ENCODE measurements at places on chromosomes 1 and 21. TPM values are rescaled to one million over a fixed set of nuclear protein-coding genes. Genes with fewer than 3 reads are reported as not detected.

GRCh38 chr1:161962091-161962887 is 61.4 kb downstream of the OLFML2B start:
- DNase-seq = no peak
- peaks cover 11% of the 10 kb centered on the region for H3K36me3 ChIP-seq
- peak overlapping the region; percentile 71 for H3K27ac ChIP-seq
- peak overlapping the region; percentile 4 for H3K4me3 ChIP-seq
- peaks cover 26% of the 10 kb centered on the region for H3K4me1 ChIP-seq

DNA sequence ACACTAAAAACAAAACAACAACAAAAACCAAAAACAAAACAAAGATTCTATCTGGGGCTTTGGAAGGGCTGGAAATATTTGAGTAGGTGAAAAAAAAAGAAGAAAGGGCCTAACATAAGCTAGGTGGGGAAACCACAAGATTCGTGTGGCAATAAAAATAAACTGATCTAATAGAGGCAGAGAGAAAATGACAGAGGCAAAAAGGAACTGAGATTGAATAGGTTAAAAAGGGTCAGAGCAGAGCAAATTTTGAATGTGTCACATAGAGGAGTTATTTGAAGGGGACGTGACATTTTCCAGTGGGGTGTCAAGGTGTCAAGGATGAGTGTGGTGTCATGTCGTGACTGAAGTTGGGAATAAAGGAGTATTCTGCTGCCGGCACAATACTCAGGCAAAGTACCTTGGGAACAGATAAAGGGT is 65.2 kb upstream of the RALGPS2 start:
- no peak overlapping the region for H3K4me3 ChIP-seq
- H3K27me3 ChIP-seq = no peaks in the 10 kb centered on the region
- H3K36me3 ChIP-seq = no peaks in the 10 kb centered on the region
- no peak for DNase-seq
- peaks cover 24% of the 10 kb centered on the region for H3K4me1 ChIP-seq

SLC35F3 gene
- not detected for total RNA-seq

DNA sequence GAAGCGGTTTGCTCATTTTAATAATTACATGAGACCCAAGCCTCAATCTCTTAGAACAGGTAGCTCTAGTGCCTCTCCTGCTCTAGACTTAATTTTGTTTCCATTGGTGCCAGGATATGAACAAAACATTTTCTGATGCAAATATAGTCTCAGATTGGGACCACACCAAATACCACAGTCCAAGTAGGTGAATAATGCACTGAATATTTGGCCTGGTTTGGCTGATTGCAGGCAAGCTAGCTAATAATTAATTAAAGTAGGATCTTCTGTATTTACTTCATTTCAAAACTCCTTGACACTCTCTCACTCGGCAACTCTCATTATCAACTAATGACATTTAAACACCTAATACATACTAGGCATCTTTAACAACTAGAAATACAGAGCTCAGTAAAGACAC is 219.6 kb downstream of the LTN1 start:
- no peak overlapping the region for H3K4me3 ChIP-seq
- H3K27ac ChIP-seq = no peak overlapping the region
- no peak for DNase-seq

DNA sequence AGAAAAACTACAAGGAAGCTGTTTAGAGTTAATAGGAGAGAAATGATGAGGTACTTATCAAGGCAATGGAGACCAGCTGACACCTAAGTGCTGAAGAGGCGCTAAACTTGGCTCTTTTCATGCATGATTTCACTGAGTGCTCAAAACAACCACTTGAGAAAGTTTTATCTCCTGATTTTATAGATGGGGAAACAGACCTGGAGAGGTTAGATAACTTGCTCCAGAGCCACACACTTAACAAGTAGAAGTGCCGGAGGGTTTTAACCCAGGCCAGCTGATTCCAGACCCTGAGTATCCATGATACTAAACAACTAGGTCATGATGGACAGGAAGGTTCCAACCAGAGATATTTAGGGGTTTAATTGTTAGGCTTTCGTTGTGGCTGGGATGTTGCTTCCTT is 25.9 kb downstream of the UBE2U start:
- no peaks in the 10 kb centered on the region for H3K4me1 ChIP-seq
- no peak overlapping the region for H3K4me3 ChIP-seq
- H3K27ac ChIP-seq = no peak overlapping the region
- no peaks in the 10 kb centered on the region for H3K27me3 ChIP-seq
- H3K36me3 ChIP-seq = no peaks in the 10 kb centered on the region

CYP4Z1 gene
- not detected for total RNA-seq

LEFTY2 gene
- total RNA-seq = not detected

DNA sequence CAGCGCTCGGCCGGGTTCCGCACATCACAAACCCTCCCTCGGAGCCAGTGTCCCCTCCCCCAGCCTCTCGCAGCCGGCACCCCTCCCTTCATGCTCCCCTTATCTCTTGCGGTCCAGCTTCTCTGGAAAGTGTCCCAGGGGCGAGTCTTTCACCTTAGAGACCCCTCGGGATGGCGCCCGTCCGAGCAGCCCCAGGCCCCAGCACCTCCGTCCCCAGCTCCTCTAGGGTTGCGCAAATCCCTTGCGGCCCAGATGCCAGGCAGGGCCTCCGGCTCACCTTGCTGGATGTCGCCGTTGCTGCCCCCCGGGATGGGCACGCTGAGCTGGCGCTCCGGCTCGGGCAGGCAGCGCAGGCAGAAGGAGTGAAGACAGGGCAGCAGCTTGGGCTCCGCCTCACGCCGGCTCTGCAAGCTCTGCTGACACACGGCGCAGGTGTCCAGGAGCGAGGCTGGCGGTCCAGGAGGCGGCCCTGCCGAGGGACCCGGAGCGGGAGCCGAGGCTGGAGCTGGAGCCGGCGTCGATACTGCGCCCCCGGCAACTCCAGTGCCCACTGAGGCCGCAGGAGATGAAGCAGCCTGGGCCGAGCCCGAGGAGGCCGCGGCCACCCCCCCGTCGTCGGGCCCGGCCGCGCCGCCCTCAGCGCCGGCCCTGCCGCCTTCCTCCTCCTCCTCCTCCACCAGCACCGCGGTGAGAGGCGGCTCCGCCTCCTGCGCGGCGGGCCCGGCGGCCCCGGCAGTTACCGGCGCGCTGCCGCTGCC is 550 bp downstream of the TRIM33 start:
- peak overlapping the region; percentile 97 for H3K4me3 ChIP-seq
- peak overlapping the region; percentile 99 for H3K27ac ChIP-seq
- peaks cover 56% of the 10 kb centered on the region for H3K4me1 ChIP-seq
- no peaks in the 10 kb centered on the region for H3K27me3 ChIP-seq
- H3K36me3 ChIP-seq = peaks cover 17% of the 10 kb centered on the region

MKNK1 gene
- 161 TPM for total RNA-seq

DNA sequence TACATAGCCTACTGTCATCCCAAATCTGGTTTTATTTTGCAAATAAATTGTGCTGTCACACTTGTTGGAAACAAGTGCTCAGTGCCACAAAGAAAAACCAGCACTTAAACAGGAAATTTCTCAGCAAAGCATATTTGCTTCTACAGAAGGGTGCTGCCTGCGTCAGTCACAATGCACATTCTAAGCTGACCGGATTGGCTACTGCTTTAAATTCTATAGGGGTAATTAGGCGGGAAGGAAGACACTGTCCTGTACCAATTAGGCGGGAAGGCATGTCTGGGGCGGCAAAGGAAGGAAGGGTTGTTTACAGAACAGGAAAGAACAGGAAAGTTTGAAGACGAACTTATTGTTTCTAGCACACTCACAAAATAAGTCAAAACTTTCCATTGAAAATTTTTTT is 2.8 kb downstream of the IFI16 start:
- H3K36me3 ChIP-seq = peaks cover 7% of the 10 kb centered on the region
- peak; percentile 76 for DNase-seq
- H3K27me3 ChIP-seq = no peaks in the 10 kb centered on the region
- peaks cover 51% of the 10 kb centered on the region for H3K4me1 ChIP-seq

GRCh38 chr1:148315071-148315811 is 163.2 kb upstream of the NBPF11 start:
- H3K36me3 ChIP-seq = no peaks in the 10 kb centered on the region
- DNase-seq = no peak
- H3K27me3 ChIP-seq = peaks cover 26% of the 10 kb centered on the region
- peaks cover 18% of the 10 kb centered on the region for H3K4me1 ChIP-seq
- H3K27ac ChIP-seq = no peak overlapping the region

- no peaks in the 10 kb centered on the region for H3K36me3 ChIP-seq
- H3K27me3 ChIP-seq = peaks cover 7% of the 10 kb centered on the region
- peaks cover 9% of the 10 kb centered on the region for H3K4me1 ChIP-seq
Measured at GRCh38 chr21:46052703-46053651, 44.9 kb upstream of the COL6A2 start.

- no peaks in the 10 kb centered on the region for H3K36me3 ChIP-seq
- H3K27ac ChIP-seq = no peak overlapping the region
- H3K4me1 ChIP-seq = no peaks in the 10 kb centered on the region
- H3K27me3 ChIP-seq = no peaks in the 10 kb centered on the region
- no peak overlapping the region for H3K4me3 ChIP-seq
Measured at GRCh38 chr1:87394982-87395381, 66.3 kb downstream of the LMO4 start.

DNA sequence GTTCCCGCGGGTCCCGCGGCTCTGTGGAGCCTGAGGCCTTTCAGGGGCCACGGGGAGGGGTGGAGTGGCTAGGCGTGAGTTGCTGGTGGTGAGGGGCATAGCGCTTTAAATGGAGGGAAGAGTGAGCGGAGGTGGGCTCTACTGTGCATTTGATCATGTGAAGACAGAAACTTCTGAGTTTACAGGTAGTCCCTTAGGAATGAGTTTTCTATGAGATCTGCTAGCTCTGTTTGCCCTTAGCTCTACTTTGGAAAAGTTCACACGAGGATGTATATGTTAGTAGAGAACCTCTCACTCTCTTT is 593 bp downstream of the ST6GALNAC3 start:
- H3K4me3 ChIP-seq = peak overlapping the region; percentile 86
- peak; percentile 85 for DNase-seq
- H3K36me3 ChIP-seq = no peaks in the 10 kb centered on the region
- H3K4me1 ChIP-seq = peaks cover 34% of the 10 kb centered on the region

GBP4 gene
- total RNA-seq = 41.6 TPM

DNA sequence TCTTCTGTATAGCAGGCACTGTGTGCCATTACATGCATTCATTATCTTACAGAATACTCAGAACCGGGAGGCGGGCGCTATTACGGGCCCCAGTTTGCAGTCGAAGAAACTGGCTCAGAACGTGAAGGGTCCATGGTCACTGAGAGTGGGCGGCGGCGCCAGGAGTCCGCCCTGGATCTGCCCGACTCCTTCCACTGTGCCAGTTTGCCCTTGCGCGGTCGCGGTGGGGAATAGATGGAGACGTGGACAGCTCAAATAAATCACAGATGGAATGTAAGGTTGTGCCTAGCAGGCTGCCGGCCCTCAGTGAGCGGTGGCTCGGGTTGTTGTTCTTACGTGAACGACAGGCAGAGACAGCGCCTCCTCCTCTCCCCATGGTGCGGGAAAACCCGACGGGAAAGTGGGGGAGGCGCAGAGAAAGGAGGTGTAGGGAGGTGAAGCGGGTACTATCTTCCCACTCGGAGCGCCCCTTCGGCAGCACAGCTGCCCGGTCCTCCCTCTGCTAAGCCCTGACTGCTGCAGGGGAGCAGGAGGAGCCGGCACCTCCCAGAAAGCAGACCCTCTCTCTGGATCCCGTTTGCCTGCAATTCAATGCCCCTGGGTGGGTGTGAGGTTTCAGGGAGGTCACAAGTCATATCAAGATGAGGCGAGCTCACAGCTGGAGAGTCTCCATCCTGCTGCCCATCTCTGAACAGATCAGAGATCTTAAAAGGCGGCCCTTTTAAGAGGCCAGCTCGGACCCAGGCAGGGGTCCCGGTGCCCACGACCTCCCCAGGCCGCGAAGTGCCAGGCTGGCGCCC is 1.1 kb downstream of the COL9A2 start:
- peaks cover 30% of the 10 kb centered on the region for H3K4me1 ChIP-seq
- peak overlapping the region; percentile 70 for H3K27ac ChIP-seq
- H3K4me3 ChIP-seq = peak overlapping the region; percentile 39
- H3K36me3 ChIP-seq = no peaks in the 10 kb centered on the region
- H3K27me3 ChIP-seq = peaks cover 30% of the 10 kb centered on the region

DNA sequence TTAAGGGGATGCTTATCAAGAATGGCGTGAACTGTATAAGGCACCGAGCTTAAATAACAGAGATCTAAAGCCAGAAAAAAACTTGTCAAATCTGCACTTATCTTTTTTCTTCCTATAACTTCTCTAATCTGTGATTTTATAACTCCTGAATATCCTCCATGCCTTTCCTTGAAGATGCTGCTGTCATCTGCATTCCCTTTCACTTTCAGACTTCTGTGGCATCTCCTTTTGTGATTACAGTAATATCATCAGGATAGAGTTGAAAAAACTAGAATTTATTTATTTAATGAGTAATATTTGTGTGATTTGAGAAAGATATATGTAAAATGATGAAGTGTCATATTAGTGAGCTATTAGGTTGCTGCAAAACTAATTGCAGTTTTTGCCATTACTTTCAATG is 357.8 kb upstream of the PTBP2 start:
- no peak overlapping the region for H3K27ac ChIP-seq
- no peaks in the 10 kb centered on the region for H3K27me3 ChIP-seq
- H3K4me1 ChIP-seq = no peaks in the 10 kb centered on the region
- no peak overlapping the region for H3K4me3 ChIP-seq
- no peak for DNase-seq

DNA sequence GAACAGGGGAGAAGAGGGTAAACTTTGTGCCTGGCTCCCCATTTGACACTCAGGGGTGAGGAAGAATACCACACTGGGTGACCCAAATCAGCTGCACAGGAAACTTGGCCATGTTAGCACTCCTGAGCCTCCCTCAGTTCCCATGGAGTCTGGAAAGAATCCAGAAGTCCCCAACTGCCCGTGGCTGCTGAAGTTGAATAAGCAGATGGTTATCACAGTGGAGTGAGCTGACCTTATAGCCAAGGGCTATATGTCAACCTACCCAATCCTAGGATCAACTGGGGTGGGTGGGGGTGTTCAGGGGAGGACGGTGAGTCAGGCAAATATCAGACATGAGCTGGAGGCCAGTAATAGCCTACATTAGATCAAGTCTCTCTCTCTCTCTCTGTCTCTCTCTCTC is 20.4 kb downstream of the KCNH1 start:
- no peak for DNase-seq
- no peak overlapping the region for H3K4me3 ChIP-seq
- no peak overlapping the region for H3K27ac ChIP-seq
- H3K4me1 ChIP-seq = no peaks in the 10 kb centered on the region

GRCh38 chr1:18948913-18949685 is 7.4 kb downstream of the IFFO2 start:
- DNase-seq = no peak
- H3K36me3 ChIP-seq = no peaks in the 10 kb centered on the region
- H3K27me3 ChIP-seq = no peaks in the 10 kb centered on the region

LRRC71 gene
- not detected for total RNA-seq

GRCh38 chr1:238401144-238401543 is 510.4 kb upstream of the ZP4 start:
- no peak overlapping the region for H3K4me3 ChIP-seq
- DNase-seq = no peak
- no peaks in the 10 kb centered on the region for H3K27me3 ChIP-seq
- no peaks in the 10 kb centered on the region for H3K36me3 ChIP-seq
- no peaks in the 10 kb centered on the region for H3K4me1 ChIP-seq

PALMD gene
- total RNA-seq = 5.7 TPM

Data from spleen (tissue), 13 donors.